ENCODE measurements at places on chromosomes 3 and 15.

DNA sequence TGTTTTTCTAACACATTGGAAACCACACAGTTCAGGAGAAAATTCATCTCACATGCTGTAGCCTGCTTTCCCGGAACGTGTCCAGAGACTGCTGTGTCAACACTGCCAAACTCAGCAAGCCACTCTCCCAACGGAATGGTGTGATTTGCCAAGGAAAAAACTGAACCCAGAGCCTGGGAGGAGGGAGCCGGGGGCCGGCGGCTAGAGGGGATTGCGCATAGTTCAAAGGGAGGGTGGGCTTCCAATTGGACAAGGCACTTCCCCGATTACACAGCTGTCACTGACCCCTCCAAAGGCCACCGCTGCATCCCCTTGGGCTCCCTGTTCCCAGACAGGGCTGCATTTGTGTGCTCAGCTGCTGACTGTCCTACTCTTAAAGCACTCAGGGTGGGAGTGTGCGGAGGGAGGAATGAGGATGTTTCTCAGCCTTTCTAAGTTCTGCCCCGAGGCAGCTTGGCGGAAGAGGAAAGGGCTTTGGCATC lies 256.2 kb downstream of the ZNF621 start:
- no peak for DNase-seq

- no peak for DNase-seq
Measured at GRCh38 chr3:62503516-62503915, 130.2 kb upstream of the FEZF2 start.

- DNase-seq: peak; percentile 46
Measured at GRCh38 chr15:85482894-85483293, 102.5 kb downstream of the AKAP13 start.

DNA sequence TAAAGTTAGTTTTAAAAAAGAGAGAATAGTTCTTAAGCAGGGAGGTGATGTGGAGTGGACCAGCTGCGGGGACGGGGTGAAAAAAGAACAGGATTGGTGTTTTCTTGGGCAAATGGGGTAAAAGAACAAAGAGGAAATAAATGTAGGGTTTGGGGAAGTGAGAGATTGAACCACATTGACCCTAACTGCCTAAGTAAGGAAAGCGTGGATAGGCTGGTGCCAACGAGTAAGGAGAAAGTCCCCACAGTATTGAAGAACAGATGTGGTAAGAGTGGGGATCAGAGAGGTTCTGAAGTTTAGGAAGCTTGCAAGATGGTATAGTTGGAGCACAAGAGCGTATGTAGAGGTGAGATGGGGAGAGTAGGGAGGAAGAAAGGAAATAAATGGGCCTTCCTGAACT lies 17.0 kb downstream of the IREB2 start:
- DNase-seq: no peak

- DNase-seq: no peak
Measured at GRCh38 chr3:143266511-143266910, 146.9 kb downstream of the CHST2 start.

DNA sequence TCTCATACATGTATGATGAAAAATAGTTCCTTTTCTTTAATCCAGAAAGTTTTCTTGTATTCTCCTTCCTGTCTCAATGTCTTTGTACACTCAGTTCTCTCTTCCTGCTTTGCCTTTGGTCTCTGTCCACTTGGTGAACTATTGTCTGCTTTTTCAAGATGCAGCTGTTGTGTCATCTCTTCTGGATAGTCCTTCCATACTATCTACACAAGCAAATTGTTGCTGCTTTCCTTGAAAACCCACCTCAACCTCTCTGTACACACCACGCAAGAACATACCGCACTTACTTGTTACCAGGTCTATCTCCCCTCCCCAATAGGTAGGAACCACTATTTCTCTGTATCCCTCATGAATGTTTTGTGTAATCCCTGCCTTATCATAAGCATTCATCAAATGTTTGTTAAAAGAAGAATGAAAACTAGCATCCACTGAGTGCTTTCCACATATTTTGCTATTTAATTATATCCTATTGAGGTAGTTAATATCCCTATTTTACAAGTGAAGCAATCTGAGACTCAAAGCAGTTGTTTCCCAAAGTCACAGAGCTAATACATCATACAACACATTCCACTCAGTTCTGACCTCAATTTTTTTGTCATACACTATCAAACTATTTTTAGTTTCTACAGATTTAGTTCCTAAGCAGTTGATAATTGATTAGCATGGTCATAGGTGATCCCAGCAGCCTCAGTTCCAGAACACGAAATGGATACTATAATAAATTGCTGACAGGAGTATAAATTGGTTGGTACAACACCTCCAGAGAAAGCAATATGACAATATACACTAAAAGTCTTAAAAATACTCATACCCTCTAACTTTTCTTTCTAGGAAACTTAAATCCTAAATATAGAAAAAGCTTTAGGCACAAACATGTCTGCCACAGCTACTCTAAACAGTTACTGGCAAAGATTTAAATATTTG lies 19.6 kb downstream of the HACL1 start:
- DNase-seq: no peak

DNA sequence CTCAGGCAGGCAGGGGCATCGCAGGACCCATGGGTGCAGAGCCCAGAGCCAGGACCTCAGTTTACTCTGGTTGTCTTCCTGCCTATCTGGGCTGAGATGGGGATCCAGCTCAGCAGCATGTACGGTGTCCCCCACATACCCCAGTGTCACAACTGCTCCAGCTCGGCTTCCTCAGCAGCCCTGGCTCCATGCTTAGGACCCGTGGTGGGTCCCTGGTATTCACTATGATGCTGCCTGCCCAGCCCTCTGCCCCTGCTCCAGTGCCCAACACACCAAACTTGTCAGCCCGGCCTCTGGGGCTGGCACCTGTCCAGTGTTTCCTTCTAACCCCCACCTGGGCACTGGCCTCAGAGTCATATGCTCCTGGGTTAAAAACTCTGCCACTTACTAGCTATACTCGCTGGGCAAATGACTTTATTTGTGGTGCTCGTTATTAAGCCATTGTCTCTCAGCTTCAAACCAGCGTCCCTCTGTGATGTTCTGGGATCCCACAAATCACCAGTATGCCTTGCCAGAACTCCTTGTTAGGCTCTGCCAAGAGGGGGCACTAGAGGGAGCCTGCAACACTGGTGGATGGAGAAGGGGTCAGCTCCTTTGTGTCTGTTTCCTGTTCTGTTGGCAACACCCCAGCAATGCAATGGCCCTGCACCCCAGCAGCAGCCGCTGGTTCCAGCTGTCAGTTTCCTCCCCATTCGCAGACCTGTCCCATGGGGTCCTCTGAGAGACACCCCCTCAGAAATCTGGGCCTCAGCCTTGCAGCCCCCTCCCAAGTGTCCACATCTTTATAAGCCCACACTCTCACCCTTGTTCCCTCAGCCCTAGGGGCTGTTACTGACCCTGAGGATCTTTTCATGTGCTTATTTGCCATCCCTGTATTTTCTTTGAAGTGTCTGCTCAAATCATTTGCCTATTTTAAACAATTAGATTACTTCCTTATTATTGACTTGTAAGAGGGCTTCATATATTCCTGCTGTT lies 24.1 kb upstream of the MRPS22 start:
- DNase-seq: no peak

GRCh38 chr3:52532517-52532837 lies 1.2 kb downstream of the NT5DC2 start:
- peak; percentile 29 for DNase-seq

DNA sequence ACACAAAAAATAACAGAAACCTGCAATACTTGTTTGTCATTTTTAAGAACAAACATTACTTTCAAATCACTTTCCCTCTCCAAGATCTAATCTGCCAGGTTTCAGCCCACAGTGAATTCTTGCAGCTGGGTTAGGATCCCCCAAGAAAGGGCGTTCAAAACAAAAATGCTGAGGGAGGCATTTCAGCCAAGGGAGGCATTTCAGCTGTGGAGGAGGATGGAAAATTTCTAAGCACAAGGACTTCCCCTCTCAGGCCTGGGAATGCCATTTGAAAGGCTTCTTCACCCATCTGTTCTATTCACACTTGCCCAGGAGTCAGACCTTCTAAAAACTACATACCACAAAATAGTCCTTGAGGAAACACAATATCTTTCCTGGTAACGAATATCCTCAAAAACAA lies 69.1 kb downstream of the P3H2 start:
- DNase-seq: no peak

DNA sequence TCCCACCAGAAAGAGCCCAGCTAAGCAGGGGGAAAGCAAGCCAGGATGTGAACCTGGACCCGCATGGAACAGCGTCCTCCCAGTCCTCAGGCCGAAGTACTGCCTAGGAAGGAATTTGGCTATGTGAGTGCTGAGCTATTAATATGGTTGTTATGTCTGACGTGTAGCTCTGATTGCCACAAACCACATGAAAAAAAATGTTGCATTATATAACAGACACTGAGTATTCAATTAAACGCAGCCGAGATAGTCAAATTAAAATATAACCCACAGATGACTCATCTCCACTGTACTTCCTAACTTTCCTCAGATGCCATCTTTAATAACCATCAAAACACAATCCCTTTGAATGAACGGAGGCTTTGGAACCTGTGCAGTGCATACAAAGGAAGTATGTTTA lies 111.1 kb downstream of the GABRB3 start:
- DNase-seq: no peak

- DNase-seq: peak; percentile 78
Measured at GRCh38 chr15:82849556-82850512, 40.4 kb downstream of the WHAMM start.

DNA sequence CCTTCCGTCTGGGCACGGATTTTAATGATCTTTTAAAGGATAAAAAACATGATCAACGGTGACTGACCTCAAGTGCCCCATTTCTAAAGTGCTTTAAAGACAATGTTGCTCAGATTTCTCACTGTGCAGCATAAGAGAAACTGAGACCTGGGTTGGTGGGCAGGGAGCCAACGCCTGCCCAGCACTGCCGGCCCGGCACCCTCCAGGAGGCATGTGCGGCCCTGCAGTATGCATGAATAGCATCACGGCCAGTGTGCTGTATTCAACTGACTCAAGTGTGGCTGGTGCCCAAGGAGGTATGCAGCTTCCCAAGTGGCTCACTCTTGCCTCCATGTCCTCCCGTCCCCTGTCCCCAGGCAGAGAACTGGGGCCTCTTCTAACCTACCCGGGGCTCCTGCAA lies 30.3 kb downstream of the SEC61A1 start:
- DNase-seq: no peak
